A549 treated with DMSO at 1 μM for 4 hours (cell line): ENCODE measurements at places on chromosomes 5 and 9. TPM values are rescaled to one million over a fixed set of nuclear protein-coding genes. Genes with fewer than 3 reads are reported as not detected.

The SAXO1 gene
- total RNA-seq: not detected in 5 replicates

The LCN12 gene
- 0.95 to 1.9 TPM (median 1.4 TPM) in 5 replicates for total RNA-seq

The CAVIN4 gene
- total RNA-seq: 0.25 to 0.77 TPM (median 0.53 TPM) in 5 replicates

The DELE1 gene
- 45.8 to 63.1 TPM (median 53.1 TPM) in 5 replicates for total RNA-seq

The SARDH gene
- 0.07 to 0.13 TPM (median 0.08 TPM) in 4 of 5 replicates, not detected in the other for total RNA-seq

The CNTFR gene
- 0.07 to 0.20 TPM (median 0.13 TPM) in 4 of 5 replicates, not detected in the other for total RNA-seq

The ANKRD34B gene
- total RNA-seq: 0.03 to 0.09 TPM (median 0.05 TPM) in 4 of 5 replicates, not detected in the other

The ANKRD18A gene
- total RNA-seq: 10.7 to 12.8 TPM (median 12.2 TPM) in 5 replicates

The SPINK13 gene
- not detected in 5 replicates for total RNA-seq

The GTF3C4 gene
- total RNA-seq: 20.5 to 24.1 TPM (median 21.8 TPM) in 5 replicates

The NUTM2G gene
- 0.03 TPM in 1 of 5 replicates, not detected in the others for total RNA-seq

The DND1 gene
- total RNA-seq: 0.28 to 1.4 TPM (median 0.84 TPM) in 5 replicates

The WNT8A gene
- not detected in 5 replicates for total RNA-seq

The MROH2B gene
- total RNA-seq: not detected in 5 replicates

The ZMYND19 gene
- 39.3 to 55.6 TPM (median 51.0 TPM) in 5 replicates for total RNA-seq

The LRRC19 gene
- not detected in 5 replicates for total RNA-seq

The LPAR1 gene
- total RNA-seq: 9.0 to 13.1 TPM (median 11.6 TPM) in 5 replicates

The MLANA gene
- total RNA-seq: not detected in 5 replicates

The PCDH12 gene
- 0.06 to 0.09 TPM (median 0.09 TPM) in 3 of 5 replicates, not detected in the others for total RNA-seq

The RIOK2 gene
- total RNA-seq: 15.5 to 26.0 TPM (median 21.1 TPM) in 5 replicates

The PKD2L2 gene
- 0.06 to 0.08 TPM in 2 of 5 replicates, not detected in the others for total RNA-seq

The GAS1 gene
- 0.05 to 0.08 TPM (median 0.06 TPM) in 4 of 5 replicates, not detected in the other for total RNA-seq

The CDH10 gene
- total RNA-seq: 0.16 to 0.44 TPM (median 0.19 TPM) in 5 replicates
